ENCODE measurements at places on chromosomes 3 and 15.

DNA sequence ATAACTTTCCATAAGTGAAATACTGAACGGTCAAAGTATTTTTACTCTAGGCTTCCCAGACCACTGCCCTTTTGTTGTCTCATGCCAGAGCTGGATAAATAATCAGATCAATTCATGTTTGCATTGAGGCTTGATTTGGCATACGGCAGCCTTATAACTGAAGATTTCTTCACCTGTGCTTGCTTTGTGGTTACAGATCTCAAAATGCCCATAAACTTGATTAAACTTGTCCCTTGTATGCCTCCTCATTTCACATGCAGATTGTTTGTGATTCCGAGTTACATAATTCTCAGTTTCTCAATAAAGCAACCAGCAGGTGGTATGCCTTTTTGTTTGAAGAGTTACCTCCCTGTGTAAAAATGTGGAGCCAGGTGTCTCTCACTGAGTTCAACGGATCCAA is 211.4 kb upstream of the LRIG1 start:
- DNase-seq: no peak

DNA sequence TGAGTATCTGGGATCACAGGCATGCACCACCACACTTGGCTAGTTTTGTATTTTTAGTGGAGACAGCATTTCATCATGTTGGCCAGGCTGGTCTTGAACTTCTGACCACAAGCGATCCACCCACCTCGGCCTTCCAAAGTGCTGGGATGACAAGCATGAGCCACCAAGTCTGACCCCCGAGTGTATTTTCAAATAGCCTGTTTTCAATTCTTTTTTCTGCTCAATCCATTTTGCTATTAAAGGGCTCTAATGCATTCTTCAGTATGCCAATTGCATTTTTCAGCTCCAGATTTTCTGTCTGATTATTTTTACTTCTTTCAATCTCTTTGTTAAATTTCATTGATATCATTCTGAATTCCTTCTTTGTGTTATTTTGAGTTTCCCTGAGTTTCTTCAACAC is 5.8 kb downstream of the OR5H6 start:
- DNase-seq: no peak

GRCh38 chr3:46416125-46416810 is 9.2 kb downstream of the CCRL2 start:
- DNase-seq: no peak

DNA sequence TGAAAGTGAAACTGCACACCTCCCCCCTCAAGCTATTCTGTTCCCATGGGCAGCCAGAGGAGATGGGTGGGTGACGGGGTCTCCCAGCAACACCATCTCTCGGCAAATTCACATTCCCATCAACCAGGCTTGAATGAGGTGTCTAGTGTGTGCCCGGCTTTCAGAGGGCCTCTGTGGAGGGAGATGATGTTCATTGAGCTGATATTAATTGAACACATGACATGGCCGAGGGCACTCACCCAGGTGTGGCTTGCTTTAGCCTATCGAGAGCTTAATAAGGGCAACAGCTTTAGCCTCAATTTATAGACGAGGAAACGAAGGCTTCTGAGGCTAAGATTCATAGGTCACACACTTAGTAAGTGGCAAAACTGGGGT is 288.0 kb downstream of the UACA start:
- no peak for DNase-seq

DNA sequence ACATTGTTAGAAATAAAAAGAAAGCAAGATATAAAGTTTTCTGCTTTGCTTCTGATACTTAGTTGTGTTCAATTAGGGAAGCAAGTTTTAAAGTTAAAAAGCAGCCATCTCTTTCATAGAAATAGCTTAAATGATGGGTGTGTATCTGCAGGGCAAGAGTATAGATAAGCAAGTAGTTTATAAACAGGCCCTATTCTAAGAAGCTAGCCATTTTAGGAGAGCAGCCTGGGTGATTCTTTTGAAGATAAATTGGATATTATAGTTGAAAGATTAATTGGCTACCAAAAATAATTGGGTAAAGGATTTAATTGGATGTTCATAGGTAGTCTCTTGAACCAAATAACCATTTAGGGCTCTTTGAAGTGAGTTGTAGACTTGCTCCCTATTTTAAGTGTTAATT is 5.6 kb downstream of the EIF3J start:
- DNase-seq: no peak

- DNase-seq: no peak
Measured at GRCh38 chr3:194985031-194985578, 285.9 kb downstream of the XXYLT1 start.

DNA sequence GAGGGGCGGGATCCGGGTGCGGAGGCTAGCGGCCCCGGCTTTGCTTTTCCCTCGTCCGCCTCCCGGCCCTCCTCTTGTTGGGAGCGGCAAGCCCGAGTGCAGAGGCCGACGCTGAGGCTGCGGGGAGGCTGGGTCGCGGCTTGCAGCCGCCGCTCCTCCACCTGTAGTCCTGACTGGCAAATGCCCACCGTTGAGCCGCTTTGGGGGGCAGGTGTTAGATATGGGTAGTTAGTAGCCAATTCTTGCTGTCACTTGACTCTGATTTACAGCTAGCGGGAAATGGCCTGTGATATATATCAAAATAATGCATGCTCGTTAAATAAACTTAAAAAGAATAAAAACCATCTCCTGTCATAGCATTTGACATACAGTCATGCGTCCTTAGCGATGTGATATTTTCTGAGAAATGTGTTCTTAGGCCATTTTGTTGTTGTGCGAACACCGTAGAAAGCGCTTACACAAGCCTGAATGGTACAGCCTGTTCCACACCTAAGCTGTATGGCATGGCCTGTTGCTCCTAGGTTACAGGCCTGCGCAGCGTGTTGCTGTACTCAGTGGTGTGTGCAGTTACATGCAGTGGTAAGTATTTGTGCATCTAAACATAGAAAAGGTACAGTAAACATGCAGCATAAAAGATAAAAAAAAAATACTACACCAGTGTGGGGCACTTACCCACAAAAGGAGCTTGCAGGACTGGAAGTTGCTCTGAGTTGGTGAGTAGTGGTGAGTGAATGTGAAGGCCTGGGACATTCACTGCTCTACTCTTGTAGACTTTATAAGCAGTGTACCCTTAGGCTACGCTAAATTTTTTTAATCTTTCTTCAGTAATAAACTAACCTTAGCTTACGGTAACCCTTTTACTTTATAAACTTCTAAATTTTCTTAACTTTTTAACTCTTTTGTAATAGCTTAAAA is 873 bp downstream of the CAPN7 start:
- no peak for DNase-seq

All from amniotic stem cell (primary cell).